ENCODE measurements at places on chromosomes 6 and 20.

GRCh38 chr6:119459207-119459974 lies 109.8 kb upstream of the MAN1A1 start:
- no peak for DNase-seq

- no peak for DNase-seq
Observed at GRCh38 chr20:40524071-40524470, 165.0 kb downstream of the MAFB start.

- peak; percentile 13 for DNase-seq
Observed at GRCh38 chr20:19212821-19213502, 520 bp downstream of the SLC24A3 start.

DNA sequence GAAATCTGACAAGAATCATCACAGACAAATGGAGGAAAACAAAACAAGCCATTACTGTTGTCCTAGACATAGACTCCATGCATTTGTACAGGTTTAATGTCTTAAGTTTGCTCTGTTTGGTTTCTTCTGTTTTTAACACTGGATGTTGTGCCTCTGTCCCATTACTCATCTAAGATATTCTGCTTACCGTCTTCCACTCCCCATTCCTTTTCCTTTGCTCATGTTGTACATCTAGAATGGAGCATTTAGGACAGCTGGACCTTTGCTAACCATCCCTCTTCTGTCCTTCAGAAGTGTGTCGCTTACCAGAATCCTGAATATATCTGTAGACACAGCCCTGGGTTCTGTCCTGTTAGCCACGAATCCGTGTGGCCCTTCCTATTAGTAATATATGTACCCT lies 35.2 kb downstream of the RAB22A start:
- no peak for DNase-seq

GRCh38 chr6:32941214-32941768 lies 463 bp upstream of the HLA-DMB start:
- DNase-seq = no peak

- no peak for DNase-seq
Observed at GRCh38 chr6:41428996-41429421, 93.6 kb downstream of the NCR2 start.

DNA sequence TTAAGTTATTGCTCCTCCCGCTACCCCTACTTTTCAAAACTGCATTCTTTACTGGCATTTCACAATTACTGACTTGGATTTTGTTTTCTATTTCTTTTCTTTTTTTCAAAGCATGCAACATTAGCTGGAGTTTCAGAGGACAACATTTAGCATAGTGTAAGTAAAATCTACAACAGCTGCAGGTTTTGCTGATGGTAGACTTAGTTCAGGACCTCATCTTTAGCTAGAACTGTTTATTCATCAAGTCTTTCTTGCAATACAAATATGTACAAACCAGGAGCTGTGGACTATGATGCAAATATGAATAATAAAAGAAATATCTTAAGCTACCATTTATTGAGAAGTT lies 728 bp upstream of the CEP162 start:
- no peak for DNase-seq

- no peak for DNase-seq
Observed at GRCh38 chr6:108667993-108668392, 107.3 kb downstream of the FOXO3 start.

DNA sequence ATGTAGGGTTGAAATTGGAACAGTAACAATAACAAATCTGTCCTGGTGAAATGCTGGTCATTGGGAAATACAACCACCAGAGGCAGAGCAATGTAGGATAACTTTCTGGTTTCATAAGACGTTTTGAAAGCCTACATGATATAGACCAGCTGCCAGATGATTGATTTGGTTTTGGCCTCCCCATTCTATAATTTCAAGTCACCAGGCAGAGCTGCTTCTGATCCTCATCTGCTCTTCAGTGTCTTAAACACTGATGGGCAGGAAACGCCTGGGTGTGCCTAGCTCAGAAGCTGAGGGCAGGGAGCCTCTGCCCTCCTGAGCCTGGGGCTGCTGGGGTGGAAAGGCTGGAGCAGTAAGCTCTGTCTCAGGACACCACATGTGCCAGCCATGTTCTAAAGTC lies 24.5 kb downstream of the DHX35 start:
- no peak for DNase-seq

DNA sequence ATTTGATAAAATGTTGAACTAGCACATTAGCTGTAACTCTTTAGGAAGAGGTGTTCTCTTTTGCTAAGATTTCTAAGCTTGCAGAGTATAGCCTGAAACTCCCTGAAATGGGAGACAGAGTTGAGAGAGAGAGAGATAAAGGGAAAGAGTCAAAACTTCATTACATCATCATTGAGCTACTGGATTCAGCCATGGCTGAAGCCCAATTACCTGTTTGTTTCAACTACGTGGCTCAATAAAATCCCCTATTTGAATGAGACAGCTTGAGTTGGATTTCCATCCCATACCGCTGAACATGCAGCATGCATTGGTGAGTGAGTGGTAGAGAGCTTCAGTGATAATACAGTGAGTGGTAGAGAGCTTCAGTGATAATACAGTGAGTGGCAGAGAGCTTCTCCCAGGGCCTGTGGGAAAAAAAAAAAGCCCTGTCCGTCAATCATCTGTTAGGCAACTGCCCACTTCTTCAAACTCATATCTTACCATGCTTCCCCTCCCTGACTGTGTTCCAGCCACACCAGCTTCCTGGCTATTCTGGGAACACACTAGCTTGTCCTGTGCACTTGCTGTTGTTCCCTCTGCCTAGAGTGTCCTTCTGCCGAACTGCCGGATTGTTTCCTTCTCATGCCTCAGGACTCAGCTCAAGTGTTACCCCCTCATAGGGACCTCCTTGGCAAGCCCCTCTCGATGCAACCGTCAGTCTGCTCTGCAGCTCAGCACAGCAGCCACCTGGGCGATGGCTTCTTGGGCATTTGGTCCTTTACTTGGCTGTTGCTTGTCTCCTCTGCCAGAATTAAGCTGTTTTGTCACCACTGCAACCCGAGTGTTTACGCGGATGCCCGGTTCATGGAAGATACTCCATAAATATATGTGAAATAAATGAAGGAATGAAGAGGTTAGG lies 91.3 kb upstream of the EYA2 start:
- no peak for DNase-seq

Data from NCI-H1694 (cell line).